Hematopoietic multipotent progenitor cell treated with erythropoietin and hydrocortisone succinate and interleukin-3 and kit ligand, for 15 days (in vitro differentiated cells): ENCODE measurements at places on chromosomes 11 and 22.
A peak's percentile ranks its signal among the peaks of the same experiment; 100 is the strongest.

DNA sequence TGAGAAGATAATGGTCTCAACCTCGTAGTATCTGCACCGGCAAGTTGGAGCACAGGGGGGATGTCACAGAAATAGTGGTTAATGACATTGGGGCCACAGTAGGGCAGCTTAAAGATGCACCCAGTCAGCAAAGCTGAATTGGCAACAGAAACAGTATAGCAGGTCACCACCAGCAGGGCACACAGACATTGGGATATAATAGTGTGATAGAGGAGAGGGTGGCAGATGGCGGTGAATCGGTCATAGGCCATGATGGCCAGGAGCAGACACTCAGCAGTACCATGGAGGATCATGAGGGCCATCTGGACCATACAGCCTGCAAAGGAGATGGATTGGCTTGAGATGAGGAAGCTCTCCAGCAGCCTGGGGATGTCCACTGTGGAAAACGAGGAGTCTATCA lies 106.0 kb upstream of the OR9Q1 start:
- DNase-seq, result no peak

GRCh38 chr11:13338427-13339069 lies 61.0 kb downstream of the BMAL1 start:
- peak; percentile 22 for DNase-seq

DNA sequence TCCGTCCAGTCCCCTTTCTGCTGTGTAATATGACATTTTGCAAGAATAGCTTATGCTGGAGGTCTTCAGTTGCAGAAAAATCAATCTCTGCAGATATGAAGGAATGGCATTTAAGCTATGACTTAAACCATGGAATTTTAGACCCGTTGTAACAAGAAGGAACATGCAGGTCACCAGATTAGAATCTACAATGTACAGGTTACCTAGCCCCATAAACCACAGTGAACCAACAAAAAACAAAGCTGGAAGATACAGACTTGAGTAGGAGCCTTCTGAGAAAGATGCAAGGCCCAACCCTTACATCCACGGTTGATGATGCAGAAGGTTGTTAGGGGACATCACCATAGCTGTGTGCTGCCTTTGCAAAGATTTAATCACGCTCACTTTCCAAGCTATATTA lies 132.5 kb downstream of the WT1 start:
- no peak for DNase-seq

DNA sequence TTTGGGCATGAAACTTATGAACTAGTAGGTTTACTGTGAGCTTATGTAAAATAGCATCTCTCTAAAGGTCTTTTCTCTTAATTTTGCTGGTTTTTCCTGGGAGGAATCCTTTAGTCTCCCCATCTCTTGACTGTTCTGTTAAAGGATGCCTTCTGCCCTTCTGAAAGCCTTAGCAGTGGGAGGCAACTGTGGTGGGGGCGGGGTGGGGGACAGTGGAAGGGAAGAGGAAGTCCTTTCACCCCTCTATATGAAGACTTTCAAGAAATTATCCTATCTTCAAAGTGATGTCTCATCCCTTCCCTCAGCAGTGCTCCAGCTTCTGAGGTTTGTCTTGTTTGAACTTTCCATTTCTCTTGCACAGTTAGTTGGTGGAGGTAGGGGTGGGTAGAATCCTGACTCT lies 73.1 kb downstream of the ELP4 start:
- DNase-seq, result no peak

DNA sequence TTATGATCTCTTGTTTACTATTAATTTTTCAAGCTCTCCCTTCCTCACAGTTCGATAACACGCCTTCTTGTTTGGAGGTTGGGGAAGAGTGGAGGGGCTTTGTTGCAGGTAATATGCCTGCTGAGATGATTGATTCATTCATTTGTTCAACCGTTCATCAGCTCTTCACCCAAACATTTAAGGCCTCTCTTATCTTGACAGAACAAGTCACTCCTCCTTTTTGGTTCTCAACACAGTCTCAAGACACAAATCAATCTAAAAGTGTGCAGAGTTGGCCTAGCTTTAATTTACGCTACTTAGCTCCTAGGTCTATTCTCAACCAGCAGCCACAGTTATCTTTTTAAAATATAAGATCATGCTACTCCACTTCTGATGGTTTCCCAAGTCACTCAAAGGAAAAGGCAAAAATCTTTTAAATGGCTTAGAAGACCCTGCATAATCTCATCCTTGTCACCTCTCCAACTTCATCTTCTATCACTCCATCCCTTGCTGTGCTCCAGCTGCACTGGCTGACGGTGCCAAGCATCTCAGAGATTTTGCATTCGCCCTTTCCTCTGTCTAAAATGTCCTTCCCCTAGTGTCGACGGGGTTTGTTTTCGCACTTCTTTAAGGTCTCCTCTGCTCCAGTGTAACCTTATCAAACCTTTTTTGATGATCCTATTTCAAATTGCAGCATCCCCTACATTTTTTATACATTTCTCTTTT lies 60.3 kb downstream of the AMBRA1 start:
- DNase-seq, result no peak

DNA sequence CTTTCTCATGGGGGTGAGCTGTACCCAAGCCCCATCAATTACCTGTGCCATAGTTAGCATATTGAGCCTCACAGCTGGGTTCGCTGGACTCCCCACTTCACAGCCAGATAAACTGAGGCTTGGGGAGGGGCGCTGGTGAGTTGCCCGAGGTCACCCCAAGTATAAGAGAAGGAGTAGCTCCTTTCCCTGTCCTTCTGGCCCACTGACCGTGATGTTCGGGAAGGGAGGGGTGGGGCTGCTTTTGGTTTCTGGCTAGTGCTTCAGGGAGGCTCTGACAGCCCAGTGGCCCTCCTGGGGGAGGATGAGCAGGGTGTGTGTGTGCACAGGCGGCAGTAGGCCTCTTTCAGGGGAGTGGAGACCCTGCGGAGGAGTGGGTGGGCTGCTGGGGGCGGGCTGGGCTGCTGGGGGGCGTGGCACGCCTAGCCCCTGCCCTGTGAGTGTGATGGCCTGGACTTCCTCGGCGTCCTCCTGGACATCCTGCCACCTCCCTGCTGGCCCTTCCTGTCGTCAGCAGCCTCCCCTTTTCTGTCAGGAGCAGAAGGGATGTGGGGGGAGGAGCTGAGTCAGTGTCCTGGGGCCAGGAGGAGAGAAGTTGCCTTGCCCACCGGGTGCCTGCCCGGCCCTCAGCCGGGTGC lies 50.3 kb downstream of the TRIOBP start:
- peak; percentile 25 for DNase-seq

- no peak for DNase-seq
These were observed 84.8 kb downstream of the KCNQ1 start for GRCh38 chr11:2529636-2530035.
